Cortex of kidney (tissue), 1 donor: ENCODE measurements at places on chromosomes 4 and X.

DNA sequence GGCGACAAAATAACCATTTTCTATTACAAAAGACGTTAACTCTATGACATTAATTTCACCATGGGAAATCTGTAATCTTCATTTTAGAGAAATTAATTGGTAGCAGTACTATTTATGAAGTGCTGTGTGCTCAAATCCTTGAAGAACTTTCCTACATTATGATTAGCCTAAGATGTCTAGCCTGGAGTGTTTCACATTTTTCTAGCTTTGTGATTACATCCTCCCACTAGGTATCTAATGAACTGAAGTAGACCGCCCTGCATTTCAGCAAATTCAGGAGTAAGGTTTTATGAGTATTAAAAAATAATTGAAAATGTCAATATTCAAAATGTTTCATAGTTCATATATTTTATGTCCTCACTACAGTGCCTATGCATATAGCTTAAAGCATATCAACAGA is 713.1 kb downstream of the CCSER1 start:
- DNase-seq: no peak

GRCh38 chr4:3781193-3781886 is 15.2 kb downstream of the ADRA2C start:
- DNase-seq: no peak

DNA sequence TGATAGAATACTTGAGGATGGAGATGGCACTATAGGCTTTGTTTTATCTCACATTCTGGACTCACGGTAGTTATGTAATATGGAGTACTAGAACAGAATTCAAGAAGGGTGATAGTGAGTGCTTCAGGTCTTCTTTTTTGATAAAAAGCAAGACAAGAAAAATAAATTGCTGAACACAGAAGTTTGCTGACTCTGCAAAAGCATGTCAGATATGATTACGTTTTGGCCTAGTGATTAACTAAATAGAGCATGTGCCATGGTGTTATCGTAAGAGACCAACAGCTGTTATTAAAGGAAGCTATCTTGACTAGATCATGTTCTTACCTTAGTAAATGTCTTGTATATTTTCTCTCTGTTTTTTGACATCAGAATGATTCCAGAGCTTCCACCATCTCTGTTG is 436.9 kb upstream of the LCORL start:
- DNase-seq: no peak

GRCh38 chrX:119004920-119005524 is 30.6 kb downstream of the LONRF3 start:
- DNase-seq: no peak

DNA sequence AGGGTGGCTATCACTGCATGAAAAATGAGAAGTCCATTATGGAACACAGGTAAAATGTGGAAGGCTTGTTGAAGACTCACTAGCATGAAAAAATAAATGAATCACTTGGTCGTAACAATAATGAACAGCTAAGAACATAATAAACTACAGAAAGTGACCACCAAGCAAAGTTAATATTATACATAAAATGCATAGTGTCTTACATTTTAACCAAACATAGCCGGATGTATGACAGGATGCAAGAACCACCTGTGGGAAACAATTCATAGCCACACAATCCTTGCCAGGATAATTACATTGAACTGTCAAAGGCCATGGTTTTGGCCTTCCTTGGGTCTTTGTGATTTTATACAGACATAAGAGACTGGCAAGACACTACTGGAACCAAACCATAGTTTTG is 81.9 kb upstream of the ATXN3L start:
- DNase-seq: no peak

- no peak for DNase-seq
Observed at GRCh38 chr4:55002431-55002830, 123.0 kb downstream of the KDR start.
